Uterus (tissue), 4 donors: ENCODE measurements at places on chromosomes 7 and 10. TPM values are rescaled to one million over a fixed set of nuclear protein-coding genes. Genes with fewer than 3 reads are reported as not detected.
A peak's percentile ranks its signal among the peaks of the same experiment; 100 is the strongest.

GRCh38 chr10:79282388-79282787, 64.9 kb upstream of the PPIF start:
- DNase-seq: no peak
- no peak overlapping the region for H3K27ac ChIP-seq

- no peaks in the 10 kb centered on the region for H3K4me1 ChIP-seq
- no peak overlapping the region for H3K4me3 ChIP-seq
- no peaks in the 10 kb centered on the region for H3K36me3 ChIP-seq
- no peaks in the 10 kb centered on the region for H3K27me3 ChIP-seq
- DNase-seq: no peak
- H3K27ac ChIP-seq: no peak overlapping the region
Measured at GRCh38 chr7:93194386-93194785, 31.9 kb downstream of the HEPACAM2 start.

DNA sequence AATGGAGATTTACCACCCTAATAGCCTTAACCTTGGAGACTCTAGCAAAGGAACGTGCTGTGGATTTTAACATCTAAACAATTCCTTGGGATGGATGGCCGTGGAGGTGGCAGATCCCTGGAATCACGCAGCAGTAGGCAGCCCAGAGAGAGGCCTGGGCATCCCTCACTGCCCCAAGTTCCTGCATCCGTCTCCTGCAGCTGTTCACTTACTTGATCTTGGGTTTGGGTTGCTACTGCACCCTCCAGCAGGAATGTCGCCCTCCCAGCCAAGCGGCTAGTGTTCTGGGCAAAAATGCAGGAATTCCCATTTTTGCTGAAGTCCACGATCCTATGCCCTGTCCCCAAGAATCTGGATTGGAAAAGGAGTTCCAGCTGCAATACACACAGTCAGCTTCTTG, 166.7 kb upstream of the SH2B2 start:
- H3K4me1 ChIP-seq: no peaks in the 10 kb centered on the region
- no peak overlapping the region for H3K4me3 ChIP-seq

DNA sequence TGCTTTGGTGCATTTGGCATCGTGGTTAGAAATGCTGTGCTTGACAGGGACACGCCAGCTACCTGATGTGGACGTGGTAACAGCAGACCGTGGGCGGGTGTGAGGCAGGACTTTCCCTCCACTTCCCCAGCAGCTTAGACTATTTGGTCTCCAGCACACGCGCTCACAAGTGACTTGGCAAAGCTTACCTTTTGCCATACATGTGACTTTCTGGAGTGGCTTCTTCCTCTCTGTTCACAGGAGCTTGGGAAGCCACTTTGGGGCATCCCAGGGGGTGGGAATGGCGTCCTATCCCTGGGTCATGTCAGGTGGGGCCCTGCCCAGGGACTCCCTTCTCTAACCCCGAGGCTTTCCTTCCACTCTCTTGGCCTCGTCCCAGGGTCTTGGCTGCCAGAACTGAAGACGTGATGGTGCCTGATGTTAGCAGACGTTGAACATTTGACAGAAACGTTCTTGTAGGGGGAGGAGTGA, 228.7 kb upstream of the KLF6 start:
- H3K4me1 ChIP-seq: no peaks in the 10 kb centered on the region
- no peaks in the 10 kb centered on the region for H3K36me3 ChIP-seq
- H3K27ac ChIP-seq: no peak overlapping the region
- H3K27me3 ChIP-seq: no peaks in the 10 kb centered on the region
- DNase-seq: no peak

- no peaks in the 10 kb centered on the region for H3K36me3 ChIP-seq
- DNase-seq: no peak
- H3K27me3 ChIP-seq: no peaks in the 10 kb centered on the region
- no peaks in the 10 kb centered on the region for H3K4me1 ChIP-seq
- no peak overlapping the region for H3K4me3 ChIP-seq
- no peak overlapping the region for H3K27ac ChIP-seq
Measured at GRCh38 chr10:131779661-131780394, 121.0 kb upstream of the PPP2R2D start.

GRCh38 chr7:43791665-43792064, 33.2 kb downstream of the BLVRA start:
- no peaks in the 10 kb centered on the region for H3K36me3 ChIP-seq
- no peaks in the 10 kb centered on the region for H3K27me3 ChIP-seq
- H3K27ac ChIP-seq: no peak overlapping the region
- H3K4me3 ChIP-seq: no peak overlapping the region
- no peak for DNase-seq
- H3K4me1 ChIP-seq: no peaks in the 10 kb centered on the region

GRCh38 chr7:134435161-134435920, 23.6 kb downstream of the AKR1B1 start:
- H3K4me3 ChIP-seq: no peak overlapping the region
- H3K36me3 ChIP-seq: no peaks in the 10 kb centered on the region
- no peaks in the 10 kb centered on the region for H3K27me3 ChIP-seq
- no peak overlapping the region for H3K27ac ChIP-seq

- no peaks in the 10 kb centered on the region for H3K4me1 ChIP-seq
- no peaks in the 10 kb centered on the region for H3K27me3 ChIP-seq
- DNase-seq: no peak
- H3K4me3 ChIP-seq: peak overlapping the region; percentile 100
- no peaks in the 10 kb centered on the region for H3K36me3 ChIP-seq
Measured at GRCh38 chr10:131902691-131903090, 1.9 kb downstream of the PPP2R2D start.

GRCh38 chr10:112953174-112954159, 3.4 kb downstream of the TCF7L2 start:
- H3K4me1 ChIP-seq: peaks cover 6% of the 10 kb centered on the region
- H3K27me3 ChIP-seq: no peaks in the 10 kb centered on the region
- DNase-seq: peak; percentile 30
- H3K27ac ChIP-seq: peak overlapping the region; percentile 93

The BLNK gene
- 1.8 TPM for total RNA-seq

The ABCA13 gene
- 0.26 TPM for total RNA-seq

The FKBP9 gene
- total RNA-seq: 62.9 TPM

The MDFIC gene
- 35.8 TPM for total RNA-seq

The SCART1 gene
- total RNA-seq: 8.2 TPM
